Anterior cingulate cortex (tissue), 58 donors: ENCODE measurements at places on chromosomes 12 and 14.

- DNase-seq = no peak
Observed at GRCh38 chr14:104919993-104920315, 4.7 kb upstream of the PLD4 start.

GRCh38 chr14:52091928-52092327 is 23.1 kb upstream of the NID2 start:
- no peak for DNase-seq

DNA sequence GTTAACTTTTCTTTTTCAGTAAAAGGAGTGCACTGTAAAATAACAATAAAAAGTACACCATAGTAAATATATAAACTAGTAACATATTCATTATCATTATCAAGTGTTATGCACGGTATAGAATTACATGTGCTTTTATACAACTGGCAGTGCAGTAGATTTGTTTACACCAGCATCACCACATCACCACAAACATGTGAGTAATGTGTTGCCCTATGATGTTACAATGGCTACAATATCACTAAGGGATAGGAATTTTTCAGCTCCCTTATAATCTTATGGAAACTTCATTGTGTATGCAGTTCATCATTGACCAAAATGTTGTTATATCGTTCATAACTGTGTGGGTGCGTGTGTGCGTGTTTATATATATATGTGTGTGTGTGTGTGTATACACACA is 23.5 kb upstream of the NEDD1 start:
- DNase-seq = no peak

GRCh38 chr14:92568621-92569479 is 55.3 kb downstream of the RIN3 start:
- no peak for DNase-seq

- no peak for DNase-seq
Observed at GRCh38 chr12:110431957-110432587, 18.1 kb downstream of the ARPC3 start.

GRCh38 chr14:22748206-22748605 is 18.3 kb upstream of the OXA1L start:
- no peak for DNase-seq

GRCh38 chr12:55780685-55781084 is 36.8 kb downstream of the SARNP start:
- no peak for DNase-seq

DNA sequence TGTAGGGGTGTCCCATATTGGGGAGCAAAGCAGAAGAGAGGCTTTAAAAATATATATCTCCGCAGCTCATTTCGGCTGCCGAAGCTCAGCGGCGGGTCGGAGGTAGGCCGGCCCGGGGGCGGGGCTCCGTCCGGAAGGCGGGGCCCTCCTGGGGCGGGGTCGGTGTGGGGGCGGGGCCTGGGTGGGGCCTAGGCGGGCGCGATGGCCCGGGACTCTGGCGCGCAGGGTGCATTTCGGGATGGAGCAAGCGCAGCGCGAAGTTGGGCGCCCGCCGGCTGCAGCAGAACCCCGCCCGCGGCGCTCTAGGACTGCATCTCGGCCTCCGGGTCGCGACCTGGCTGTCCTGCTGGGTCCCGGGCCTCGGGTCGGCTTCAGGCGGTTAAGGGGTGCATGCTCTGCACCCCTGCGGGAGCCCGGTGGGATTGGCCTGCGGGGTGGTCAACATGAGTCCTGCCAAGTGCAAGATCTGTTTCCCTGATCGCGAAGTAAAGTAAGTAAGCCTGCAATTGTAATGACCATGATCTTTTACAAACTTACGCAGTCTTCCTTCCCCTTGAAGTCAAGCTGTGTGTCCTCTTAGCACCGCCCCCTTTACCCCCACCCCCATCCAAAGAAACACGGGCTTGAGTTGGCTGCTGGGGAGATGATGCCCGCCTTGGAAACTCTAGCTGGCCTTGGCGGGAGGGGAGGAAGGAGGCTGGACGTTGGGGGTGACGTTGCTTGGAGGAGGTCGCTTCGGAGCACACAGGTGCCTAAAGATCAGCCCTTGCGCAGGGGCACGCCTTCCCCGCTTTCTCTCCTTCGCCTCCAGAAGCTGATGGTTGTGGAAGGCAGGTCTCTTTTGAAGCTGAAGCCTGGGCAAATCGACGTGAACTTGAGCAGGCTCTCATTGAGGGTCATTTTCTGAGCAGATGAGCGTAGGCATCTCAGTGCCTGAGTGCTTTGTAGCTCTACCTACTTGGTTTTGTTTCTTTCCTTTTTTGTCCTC is 38.4 kb downstream of the ACACB start:
- DNase-seq = peak; percentile 71

- DNase-seq = no peak
Observed at GRCh38 chr12:75525263-75525662, 13.9 kb upstream of the KRR1 start.

DNA sequence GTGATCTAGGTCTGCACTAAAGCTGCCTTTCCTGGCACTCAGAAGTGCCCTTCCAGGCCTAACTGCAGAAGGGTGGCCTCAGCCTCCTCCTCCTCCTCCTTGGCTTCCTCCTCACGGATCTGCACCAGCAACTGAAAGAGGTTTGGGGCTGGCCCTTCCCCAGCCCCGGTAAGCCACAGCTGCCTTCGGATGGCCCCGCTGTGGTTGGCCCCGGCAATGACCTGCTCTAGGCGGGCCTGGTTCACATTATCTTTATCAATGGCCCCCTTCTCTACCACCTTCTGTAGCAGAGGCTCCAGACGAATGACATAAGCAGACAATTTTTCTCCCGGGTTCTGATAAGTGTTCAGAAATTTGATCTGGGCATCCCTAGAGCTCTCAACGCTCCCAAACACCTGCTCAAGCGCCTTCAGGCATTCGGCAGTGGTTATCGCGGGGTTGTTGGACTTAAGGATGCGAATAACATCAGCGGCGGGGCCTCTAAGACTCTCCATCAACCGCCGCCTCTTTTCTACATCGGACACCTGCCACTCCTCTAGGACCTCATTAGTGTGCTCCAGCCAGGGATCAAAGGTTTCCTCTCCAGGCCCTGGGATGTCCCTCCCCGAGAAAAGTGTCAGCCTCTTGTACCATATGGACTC is 1.5 kb downstream of the PNMA1 start:
- no peak for DNase-seq

DNA sequence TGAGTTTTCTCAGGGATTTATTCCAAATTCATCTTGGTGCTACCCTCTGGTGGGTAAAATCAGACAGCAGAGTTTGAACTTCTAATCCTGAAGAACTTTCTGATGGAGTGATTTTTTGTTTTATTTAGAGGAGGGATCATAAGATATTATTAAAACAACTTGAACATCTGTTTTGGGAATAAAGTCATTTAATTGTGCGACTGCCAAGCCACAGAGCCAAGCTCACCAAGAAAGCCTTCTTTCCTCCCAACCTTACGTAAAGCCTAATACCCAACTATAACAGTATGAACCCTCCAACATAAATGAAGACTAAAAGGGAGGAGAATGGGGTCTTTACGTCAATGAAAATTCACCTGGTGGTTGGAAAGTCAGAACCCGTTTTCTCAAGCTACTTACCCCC is 205.5 kb upstream of the IGF1 start:
- DNase-seq = no peak

DNA sequence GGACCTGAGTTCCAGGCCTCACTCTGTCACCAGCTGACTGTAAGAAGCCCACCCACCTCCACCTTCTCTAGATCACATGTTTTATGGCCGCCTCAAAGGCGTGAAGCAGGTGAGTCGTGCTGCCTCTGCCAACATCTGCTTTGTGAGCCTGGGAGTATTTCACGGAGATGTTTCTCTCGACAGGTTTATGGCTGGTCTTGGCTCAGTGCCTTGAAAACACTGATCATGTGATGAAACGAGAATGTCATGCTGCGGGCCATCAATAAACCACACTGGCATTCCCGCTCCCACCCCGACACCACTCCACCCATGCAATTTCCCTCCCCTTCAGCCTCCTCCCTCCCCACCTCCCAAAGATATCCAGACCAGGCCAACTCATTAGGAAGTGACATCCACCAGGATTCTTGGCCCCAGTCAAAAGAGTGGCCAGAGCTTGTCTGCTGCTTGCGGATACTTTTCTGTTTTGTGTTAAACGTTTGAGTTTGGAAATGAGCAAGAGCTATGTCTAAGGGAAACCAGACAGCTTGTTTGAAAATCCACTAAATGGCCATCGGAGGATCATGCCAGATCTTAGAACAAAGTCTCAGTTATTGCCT is 53.8 kb upstream of the NTF3 start:
- DNase-seq = no peak

- DNase-seq = no peak
Observed at GRCh38 chr14:21933681-21934080, 260.1 kb upstream of the OR4E1 start.

DNA sequence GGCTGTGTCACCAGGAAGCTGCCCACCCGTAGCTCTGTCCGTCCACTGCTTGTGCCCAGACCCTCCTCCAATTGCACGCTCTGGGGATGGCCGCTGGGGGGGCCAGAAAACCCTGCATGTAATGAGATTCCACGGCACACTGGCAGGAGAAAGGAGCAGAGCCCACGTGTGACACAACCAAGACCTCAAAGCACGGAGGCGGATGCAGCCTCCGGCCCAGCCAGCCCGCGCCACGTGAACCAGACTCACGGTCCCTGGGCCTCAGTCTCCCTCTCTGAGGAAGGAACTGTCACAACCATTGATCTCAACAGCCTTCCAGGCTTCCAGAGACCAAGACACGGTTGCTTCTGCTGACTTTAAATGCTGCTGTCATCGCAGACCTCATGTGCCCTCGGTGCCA is 14.4 kb downstream of the ANHX start:
- DNase-seq = no peak

DNA sequence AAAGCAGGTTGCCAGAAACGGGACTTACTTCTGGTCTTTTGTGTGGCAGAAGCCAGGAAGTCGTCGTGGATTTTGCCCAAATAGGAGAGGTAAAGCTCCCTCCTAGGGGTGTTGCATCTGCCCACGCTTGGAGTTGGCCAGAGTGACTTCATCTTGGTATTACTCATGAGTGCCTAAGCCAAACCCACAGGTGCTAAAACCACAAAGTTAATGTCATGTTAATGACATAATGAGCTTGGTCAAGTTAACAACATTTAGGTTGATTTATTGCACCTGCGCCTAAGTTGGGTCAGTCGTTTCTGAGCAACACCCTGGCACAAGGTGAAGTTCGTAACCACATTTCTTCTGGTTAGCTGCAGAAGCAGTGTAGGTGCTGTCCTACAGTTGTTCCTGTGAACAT is 225.2 kb downstream of the FUT8 start:
- no peak for DNase-seq

DNA sequence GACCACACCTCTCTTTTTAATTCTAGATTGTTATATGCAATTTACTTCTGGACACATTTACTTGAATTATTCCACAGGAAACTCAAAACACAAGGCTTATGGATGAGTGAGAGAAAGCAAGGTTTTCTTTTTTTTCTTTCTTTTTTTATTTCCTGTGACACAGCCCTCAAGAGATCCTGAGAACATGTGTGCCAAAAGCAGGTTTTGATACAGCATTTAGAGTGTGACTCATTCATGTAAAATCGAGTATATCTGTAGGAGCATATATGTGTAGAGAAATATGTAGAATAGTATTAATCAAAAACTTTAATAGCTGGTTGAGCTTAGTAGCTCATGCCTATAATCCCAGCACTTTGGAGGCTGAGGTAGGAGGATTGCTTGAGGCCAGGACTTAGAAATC is 4.4 kb upstream of the MAX start:
- DNase-seq = no peak

DNA sequence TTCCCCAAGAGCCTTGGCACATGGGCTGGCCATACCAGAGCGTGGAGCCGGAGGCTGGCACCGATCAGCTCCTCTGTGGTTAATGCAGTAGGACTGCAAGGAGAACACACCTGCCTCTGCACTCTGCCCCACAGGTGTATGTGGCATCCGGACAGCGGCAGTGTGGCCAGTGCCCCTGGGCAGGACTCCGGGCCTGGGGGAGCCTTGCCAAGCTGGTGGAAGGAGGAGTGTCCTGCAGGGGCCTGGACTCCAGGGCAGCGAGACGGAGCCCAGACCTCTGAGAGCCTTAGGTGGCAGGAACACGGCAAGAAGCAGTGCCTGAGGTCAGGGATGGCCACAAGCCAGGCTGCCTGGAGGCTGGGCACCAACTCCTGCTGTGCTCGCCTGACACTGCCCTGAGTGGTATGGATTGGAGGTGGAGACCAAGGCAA is 5.3 kb upstream of the BEGAIN start:
- no peak for DNase-seq
